ENCODE measurements at places on chromosomes 13 and 19. TPM values are rescaled to one million over a fixed set of nuclear protein-coding genes. Genes with fewer than 3 reads are reported as not detected.

DNA sequence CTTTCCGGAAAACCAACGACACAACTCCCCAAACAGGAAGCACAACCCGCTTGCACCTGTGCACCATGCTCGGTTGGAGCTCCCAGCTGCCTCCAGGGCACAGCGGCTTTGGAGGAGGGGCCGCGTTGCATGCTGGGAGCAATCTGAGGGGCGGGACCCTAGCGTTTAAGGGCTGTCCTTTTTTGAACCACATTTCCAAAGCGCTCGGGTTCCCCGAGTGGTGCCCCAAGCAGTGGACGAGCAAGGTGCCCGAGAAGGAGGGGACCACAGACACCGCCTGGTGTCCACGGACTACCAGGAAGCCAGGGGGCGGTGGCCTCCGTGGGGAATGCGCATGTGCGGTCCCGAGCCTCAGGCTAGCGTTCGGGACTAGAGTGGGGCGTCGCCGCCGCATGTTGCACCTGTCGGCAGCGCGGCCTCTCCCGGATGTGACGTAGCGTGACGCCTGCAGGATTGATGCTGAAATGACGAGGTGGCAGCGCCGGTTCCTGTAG is 11.9 kb upstream of the ZNF57 start:
- H3K27ac ChIP-seq: no peak overlapping the region
- H3K4me3 ChIP-seq: no peak overlapping the region
- DNase-seq: no peak
- H3K36me3 ChIP-seq: no peaks in the 10 kb centered on the region
- no peaks in the 10 kb centered on the region for H3K4me1 ChIP-seq

Gene ZNF529
- total RNA-seq: 9.5 TPM

DNA sequence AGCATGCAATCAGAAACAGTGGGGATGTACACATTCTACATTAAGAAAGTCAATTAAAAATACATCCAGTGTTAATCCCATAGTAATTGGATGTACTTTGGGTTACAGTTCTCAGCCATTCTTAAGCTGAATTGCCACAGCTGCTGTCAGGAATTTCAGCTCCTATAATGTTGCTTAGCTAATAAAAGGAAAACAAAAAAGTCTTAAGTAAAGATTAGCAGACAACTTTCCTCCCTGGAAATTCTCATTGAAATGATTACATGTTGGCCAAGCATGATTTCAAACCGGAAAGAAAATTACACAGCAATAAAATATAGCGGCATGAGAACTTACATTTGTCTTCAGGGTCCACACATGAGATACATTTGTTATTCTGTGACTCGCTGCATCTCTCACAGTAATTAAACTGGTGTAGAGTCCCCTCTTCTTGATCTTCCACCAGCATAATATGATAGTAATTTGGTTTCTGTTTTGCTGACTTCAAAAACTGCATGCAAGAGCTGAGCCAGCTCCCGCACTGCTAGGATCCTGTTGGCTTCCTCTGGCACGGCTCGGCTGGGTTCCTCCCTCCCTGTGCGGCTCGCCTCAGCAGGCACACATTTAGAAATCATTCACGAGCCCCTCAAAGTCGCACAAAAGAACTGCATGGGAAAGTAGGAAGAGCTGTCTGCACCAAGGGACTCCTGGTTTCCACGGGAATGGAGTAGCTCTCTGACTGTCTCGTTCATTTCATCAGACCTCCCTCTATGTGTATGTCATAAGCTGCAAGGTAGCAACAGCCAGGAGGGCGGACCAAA is at the start of gene HTR2A:
TSS of gene HTR2A (minus strand) at position 713 of the 797 bp plus-strand sequence. CDS start 1,147 bp downstream, outside the sequence.
- no peak within 1 kb of the TSS for H3K27ac ChIP-seq
- H3K4me1 ChIP-seq: no peaks in the 10 kb centered on the region
- H3K36me3 ChIP-seq: no peaks in the 10 kb centered on the region
- H3K4me3 ChIP-seq: peak within 1 kb of the TSS; percentile 46
- no peak for DNase-seq

GRCh38 chr13:25844559-25845434 is 207.0 kb downstream of the SHISA2 start:
- no peaks in the 10 kb centered on the region for H3K4me1 ChIP-seq
- DNase-seq: no peak
- no peaks in the 10 kb centered on the region for H3K27me3 ChIP-seq
- no peak overlapping the region for H3K27ac ChIP-seq

- no peak overlapping the region for H3K4me3 ChIP-seq
- peaks cover 15% of the 10 kb centered on the region for H3K4me1 ChIP-seq
- no peaks in the 10 kb centered on the region for H3K27me3 ChIP-seq
- no peak for DNase-seq
- no peak overlapping the region for H3K27ac ChIP-seq
These were observed 14.7 kb downstream of the UBAC2 start for GRCh38 chr13:99215184-99215830.
